ENCODE measurements at places on chromosomes 12 and 14.

- DNase-seq: peak; percentile 78
These were observed 76.6 kb upstream of the GZMB start for GRCh38 chr14:24710403-24711112.

DNA sequence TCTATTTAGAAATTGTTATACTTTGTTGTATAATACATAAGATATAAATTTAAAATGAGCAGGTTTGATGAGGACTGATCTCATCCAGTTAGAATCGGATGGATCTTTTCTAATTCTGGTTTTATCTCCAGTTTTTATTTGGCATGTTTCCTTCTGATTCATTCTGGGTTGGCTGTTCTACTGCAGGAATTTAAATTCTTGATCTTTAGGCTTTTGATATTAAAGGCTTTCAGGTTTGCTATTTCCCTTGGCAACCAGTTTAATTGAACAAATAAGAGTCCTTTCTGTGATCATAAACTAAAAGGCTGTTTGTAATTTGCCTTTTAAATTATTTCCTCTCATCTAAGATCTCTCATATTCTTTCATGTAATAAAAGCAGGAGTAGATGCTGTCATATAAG lies 83.4 kb downstream of the PDE6H start:
- DNase-seq: no peak

- no peak for DNase-seq
These were observed 19.7 kb upstream of the NUDT4 start for GRCh38 chr12:93358058-93358457.

DNA sequence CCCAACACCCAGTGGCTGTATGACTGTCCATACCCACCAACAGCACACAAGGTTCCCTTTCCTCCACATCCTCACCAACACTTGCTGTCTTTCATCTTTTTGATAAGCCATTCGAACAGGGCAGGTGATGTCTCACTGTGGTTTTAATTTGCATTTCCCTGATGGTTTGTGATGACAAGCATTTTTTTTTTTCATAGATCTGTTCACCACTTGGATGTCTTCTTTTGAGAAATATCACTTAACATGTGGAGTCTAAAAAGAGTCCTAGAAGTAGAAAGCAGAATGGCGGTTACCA lies 198.1 kb upstream of the DIO3 start:
- no peak for DNase-seq

- peak; percentile 66 for DNase-seq
These were observed 14.3 kb upstream of the PTGER2 start for GRCh38 chr14:52299692-52300278.

DNA sequence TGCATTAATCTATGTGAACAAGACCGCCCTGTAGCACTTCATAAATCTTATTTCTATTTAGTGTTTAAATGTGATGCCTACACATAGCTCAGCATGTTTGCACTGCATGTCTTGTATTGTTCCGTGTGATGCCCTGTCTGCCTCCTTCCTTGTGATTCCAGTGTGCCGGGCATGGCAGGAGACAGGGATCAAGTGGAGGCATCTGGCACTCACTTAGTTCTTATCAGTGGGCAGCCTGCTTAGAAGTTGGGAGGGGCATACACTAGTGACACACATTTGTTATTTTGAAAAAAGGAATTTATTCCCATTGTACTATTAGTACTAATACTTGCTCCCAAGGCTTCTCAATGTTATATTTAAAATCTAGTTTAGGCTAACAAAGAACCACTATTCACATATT lies 176.4 kb downstream of the KCNA5 start:
- DNase-seq: no peak

DNA sequence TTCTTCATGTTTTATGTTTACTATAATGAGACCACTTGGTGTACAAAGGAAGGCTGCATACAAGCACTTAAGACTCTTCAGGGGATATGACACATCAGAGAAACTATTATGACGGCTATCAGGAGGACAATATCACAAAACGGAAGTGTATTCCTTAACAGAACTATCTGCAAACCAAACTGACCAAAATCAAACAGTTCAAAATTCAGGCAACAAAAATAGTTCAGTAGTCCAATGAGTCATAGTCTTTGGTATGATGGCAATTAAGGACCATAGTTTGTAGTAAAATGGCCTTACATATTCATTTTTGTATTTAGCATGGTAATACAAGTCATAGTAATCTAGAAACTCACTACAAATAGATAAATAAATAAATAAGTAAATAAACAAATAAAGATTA lies 1638.7 kb upstream of the SEL1L start:
- no peak for DNase-seq

GRCh38 chr14:100109594-100109955 lies 44.4 kb downstream of the EVL start:
- no peak for DNase-seq

DNA sequence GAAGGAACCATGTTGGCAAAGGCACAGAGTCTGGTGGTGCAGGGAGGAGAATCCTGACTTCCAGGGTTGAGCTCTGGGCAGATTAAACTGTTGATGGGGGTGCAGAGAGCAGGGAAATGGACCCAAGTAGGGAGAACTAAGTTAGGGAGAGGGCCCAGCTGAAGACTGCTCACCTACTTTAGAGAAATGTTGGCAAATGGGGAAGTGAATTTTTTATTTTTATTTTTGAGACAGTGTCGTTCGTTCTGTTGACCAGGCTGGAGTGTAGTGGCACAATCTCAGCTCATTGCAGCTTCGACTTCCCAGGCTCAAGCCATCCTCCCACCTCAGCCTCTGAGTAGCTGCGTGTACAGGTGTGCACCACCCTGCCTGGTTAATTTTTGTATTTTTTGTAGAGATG lies 32.1 kb upstream of the TUBA1A start:
- no peak for DNase-seq

- DNase-seq: no peak
These were observed 136.0 kb downstream of the LMNTD1 start for GRCh38 chr12:25417071-25417470.

- DNase-seq: no peak
These were observed 723.7 kb upstream of the TBX3 start for GRCh38 chr12:115407723-115408122.

DNA sequence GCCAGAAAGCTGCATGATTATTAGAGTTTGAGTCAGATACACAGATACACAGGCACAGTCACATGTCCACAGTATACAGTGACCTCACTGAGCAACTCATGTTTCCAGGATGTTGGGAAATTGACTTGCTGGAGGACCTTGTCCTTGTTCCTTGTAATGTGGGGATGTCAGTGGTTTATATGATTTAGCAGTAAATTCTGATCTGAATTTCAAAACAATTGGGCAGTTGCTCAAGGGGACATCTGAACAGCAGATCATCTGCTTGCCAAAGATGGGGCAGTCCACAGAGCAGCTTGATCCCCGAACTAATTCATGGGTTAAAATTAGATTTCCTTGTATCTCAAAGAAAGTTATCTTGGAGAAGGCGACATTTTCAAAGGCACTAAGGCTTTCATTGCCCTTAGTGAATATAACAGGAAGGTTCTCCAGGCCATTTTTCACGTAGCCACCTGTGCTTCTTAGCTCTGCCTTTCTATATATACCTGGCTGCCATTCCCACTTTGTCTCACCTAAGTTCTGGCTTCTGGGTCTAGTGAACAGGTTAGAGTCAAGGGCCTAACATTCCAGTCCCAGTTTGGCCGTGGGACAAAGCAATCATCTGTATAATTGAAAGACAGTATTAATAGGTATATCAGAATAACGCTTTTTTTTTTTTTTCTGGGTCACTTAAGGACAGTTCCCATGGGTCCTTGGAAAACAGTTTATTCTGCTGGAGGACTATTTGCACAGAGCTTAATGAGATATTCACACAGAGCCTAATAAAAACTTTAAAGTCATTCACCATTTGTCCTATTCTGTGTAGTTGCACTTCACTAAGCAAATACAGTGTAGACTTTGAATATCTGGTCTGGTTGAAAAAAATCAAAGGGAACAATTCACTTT lies 64.9 kb upstream of the STRN3 start:
- no peak for DNase-seq

DNA sequence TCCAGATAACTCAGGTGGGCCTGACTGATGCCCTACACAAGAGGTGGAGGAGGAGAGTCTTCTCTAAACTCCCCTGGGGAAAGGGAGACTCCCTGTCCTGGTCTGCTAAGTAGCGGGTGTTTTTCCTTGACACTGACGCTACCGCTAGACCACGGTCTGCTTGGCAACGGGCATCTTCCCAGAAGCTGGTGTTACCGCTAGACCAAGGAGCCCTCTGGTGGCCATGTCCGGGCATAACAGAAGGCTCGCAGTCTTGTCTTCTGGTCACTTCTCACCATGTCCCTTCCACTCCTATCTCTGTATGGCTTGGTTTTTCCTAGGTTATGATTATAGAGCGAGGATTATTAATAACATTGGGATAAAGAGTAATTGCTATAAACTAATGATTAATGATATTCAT lies 965.5 kb downstream of the TMEM121 start:
- DNase-seq: peak; percentile 20

- peak; percentile 19 for DNase-seq
These were observed 37.3 kb downstream of the MGST1 start for GRCh38 chr12:16384732-16385131.

DNA sequence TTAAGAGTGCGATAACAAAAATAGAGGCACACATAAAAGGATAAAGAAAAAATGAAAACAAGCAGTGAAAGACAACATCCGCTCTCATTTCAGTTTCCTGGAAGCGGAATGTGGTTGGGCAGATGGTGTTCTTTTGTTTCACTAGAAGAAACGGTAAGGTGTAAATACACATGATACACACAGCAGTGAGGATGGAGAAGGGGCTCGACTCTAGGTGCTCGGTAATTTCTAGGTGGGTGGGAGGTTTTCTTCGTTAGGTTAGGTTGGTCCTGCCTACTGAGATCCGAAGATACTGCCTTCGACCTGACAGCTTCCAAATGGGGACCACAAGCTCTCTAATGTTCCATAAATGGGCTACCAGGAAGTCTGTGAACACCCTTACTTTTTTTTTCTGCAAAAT lies 1082.5 kb downstream of the BCL11B start:
- no peak for DNase-seq

DNA sequence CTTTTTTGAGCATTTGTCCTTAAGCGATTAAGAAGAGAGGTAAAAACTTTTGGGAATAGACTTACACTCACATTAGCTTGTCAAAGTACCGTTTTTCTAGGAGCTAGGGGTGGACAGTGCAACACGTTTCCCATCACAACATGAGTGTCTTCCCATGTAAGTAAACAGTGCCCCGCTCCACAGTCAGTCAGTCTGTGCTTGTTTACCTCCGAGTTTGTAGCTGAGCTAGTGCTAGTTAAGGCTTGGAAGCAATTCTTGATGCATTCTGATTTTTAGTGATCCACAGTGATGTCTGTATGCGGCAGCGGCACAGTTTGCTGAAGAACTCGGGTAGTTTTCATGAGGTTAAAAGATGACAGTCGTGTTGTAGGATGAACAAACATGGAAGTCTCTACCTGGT lies 941 bp downstream of the ZDHHC17 start:
- DNase-seq: peak; percentile 4

DNA sequence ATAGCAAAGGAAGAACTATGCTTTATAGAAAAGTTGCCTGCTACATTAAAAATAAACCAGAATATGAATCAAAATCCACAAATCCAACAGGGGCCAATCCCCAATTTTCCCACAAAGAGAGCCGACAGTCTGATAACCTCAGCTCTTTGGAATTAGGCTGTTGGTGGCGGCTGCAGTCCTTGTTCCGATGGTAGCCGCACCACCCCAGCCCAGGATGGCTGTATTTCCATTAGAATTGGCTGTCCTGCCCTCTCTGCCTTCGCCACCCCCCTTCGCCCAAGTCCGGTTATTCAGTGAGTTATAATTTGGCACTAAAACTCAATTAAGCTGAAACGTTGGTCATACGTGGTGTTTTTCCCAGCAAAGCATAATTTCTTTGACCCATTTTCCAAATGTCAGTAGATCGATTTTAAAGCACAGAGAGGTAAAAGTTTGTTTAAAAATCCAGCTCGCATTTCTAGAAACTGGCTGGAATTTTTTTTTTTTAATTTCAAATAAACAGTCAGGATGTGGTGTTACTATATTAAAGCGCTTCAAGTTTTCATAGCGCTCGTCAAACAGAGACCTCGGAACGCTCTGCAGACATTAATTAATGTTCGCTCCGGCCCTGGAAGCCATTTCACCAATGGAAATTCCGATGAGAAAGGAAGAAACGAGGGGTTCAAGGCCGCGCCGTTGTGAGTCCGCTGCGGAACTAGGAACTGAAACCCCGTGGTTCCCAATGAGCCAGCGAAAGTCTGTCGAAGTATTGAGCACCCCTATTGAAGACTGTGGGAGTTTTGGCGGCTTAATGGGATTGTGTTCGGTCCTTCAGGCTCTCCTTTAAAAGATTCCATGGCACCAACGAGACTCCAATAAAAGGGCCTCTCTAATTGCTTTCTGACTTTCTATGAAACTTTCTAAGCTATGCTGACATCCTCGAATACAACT lies 104.8 kb upstream of the DIO3 start:
- peak; percentile 56 for DNase-seq

GRCh38 chr12:130754234-130754901 lies 38.3 kb upstream of the RIMBP2 start:
- no peak for DNase-seq

- DNase-seq: no peak
These were observed 2.3 kb downstream of the MTA1 start for GRCh38 chr14:105421723-105422615.

DNA sequence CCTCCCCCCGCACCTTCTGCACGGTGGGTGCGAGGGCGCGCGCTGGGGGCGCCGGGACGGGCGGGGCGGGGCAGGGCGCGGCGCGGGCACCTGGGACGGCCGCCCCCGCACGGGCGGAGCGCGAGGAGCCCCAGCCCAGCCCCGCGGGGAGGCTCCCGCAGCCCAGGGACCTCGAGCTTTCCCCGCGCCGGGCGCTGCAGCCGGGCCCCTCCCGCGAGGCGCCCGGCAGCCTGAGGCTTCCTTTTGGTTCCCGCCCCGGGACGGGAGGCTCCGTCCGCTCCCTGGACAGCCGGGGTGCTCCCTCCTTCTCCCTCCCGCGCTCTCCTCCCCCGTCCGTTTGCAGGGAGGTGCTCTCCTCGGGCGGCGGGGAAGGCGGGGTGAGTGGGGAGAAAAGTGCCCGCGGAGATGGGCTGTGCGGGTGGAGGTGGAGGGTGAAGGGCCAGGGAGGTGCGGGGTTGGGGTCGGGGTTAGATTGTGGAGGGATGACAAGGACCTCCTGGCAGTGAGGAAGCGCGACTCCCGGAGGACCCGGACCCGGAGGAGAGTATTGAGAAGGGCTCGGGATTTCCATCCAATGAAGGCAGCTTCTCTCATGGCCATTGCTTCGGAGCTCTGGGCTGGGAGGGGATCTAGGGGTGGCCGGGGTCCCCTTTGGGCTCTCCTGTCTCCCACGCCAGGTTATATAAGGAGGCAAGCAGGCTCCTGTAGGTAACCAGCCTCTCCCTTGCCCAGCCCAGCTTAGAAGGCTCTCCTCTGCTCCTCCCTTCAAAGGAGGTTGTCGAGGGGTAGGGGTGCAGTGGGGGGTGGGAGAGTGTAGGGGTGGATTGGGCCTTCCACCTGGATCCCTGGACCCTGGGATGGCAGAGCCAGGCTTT lies 645 bp downstream of the JDP2 start:
- DNase-seq: peak; percentile 43
